ENCODE measurements at places on chromosomes 7 and 10.

GRCh38 chr7:100157334-100158228, 942 bp downstream of the TRAPPC14 start:
- DNase-seq: no peak

- no peak for DNase-seq
Measured at GRCh38 chr7:43501870-43502269, 81.0 kb upstream of the STK17A start.

DNA sequence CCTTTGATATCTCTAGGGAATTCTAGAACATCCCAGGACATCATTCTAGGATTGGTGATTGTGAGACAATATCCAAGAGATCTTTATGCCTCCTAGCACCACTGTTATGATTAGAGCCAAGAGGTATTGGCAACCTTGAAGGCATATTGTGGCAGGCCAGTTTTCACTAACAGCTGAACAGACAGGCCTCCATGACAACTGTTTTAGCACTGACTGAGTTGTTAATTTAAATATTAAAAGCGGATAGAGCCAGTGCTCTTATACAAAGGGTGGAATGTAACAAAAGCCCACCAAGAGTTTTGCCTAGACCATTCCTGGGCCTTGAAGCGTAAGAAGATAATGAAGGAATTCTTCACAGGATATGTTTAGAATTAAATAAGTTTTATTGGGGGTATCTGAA, 131.9 kb downstream of the DGKB start:
- no peak for DNase-seq

DNA sequence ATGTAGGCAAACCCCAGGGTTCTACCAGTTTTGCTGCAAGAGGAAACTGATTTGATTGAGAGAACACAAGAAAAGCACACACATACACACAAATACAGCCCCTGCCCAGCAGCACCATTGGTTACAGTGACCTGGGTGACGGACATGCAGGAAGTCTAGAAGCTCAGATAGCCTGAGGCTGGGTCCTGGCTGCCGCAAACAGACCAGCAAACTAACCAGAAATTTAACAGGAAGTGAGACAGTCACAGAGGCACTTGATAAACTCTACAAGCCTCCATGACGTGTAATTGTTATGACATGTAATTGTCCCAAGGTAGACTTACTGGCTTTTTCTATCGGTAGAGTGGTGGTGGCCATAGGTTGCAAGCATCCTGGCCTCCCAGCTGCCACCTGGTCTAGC, 58.9 kb downstream of the PRKAR2B start:
- no peak for DNase-seq

Data from activated effector memory CD4-positive, alpha-beta T cell treated with anti-CD3 and anti-CD28 coated beads, Interleukin-2, amount 50 U/mL, for 16 hours (primary cell).